ENCODE measurements at places on chromosomes 7 and 10. TPM values are rescaled to one million over a fixed set of nuclear protein-coding genes. Genes with fewer than 3 reads are reported as not detected.

DNA sequence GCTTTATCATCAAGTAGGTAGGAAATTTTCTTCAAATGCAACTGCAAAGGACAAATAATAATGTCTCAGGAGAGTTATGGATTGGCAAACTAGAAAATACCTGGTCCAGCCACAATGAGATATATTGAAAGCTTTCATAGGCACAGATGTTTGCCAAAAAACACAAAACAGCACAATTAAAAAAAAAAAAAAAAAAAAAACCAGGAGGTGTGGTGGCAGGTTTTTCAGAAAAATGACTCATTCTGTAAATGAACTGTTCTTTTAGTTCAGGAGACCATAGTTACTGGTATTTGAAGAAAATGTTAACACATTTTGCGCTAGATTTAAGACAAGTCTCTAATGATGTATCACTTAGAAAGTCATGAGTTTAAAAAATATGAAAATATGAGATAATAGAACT, 55.0 kb upstream of the JCAD start:
- no peak for DNase-seq

C7orf57 gene
- not detected for total RNA-seq

TDRD1 gene
- total RNA-seq = not detected

SCIN gene
- not detected for total RNA-seq

WEE2 gene
- total RNA-seq = not detected

ANXA8 gene
- total RNA-seq = 2.5 TPM

Data from MG63 (cell line).